ENCODE measurements at places on chromosomes 16 and 17.

GRCh38 chr17:53470626-53471025, 352.1 kb upstream of the KIF2B start:
- no peak for DNase-seq

GRCh38 chr17:54982399-54982798, 13.8 kb downstream of the STXBP4 start:
- DNase-seq, result no peak

- DNase-seq, result no peak
These were observed 13.2 kb upstream of the ARL2BP start for GRCh38 chr16:57231821-57232350.

DNA sequence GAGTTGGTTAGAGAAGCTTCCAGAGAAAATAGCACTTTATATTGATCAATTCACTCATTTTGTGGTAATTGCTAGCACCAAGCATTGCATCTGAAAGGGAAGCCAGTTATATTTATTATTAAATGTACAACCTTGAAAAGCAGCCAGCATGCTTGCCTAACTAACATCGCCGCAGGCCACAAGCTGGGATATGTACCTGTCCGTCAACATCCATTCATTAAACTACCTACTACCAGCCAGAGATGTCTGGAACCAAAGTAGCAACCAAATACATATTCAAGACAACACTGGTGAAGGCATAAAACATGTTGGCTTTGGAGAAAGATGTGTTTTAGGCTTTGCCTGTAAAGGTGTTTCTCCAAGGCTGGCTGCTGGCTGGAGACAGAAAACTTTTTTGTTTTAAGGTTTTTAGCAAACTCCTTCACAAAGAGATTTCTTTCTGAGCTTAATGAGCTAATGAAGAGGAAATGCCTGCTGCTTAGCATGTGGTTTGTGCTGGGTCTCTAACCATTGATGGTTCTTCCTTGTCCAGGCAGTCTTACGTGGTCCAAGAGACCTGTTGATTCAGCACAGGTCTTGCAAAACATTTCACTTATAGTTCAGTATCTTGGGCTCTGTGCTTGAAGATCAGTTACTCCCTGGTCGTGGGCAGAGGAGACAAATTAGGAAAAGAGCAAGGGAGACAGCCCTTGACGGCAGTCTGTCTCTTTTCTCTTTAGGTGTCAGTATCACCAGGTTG, 3.1 kb downstream of the ITPRIPL2 start:
- DNase-seq, result no peak

- DNase-seq, result peak; percentile 45
These were observed 1.9 kb upstream of the CPD start for GRCh38 chr17:30376621-30377452.

- peak; percentile 72 for DNase-seq
These were observed 73.5 kb downstream of the CYTH1 start for GRCh38 chr17:78708510-78708973.

GRCh38 chr16:63466-63865, 9.0 kb downstream of the RHBDF1 start:
- no peak for DNase-seq

GRCh38 chr16:17369421-17370222, 101.1 kb downstream of the XYLT1 start:
- no peak for DNase-seq

DNA sequence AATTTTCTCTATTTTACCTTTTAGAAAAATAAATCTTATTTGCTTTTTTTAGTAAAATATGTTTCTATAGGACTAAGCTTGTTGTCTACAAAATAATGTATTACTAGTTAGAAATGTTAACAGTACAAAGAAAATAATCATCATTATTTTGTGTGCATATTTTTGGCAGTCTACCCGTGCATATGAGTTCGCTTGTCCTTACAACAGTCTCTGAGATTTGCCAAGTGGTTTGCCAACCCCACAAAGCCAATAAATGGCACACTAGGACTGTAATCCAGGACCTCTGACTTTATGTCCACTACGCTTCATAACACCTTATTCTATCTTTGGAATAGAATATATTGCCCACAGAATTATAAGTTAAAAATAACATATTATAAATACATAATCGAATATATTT, 152.0 kb downstream of the KCNJ2 start:
- DNase-seq, result no peak
